Small intestine (tissue), 16 donors: ENCODE measurements at places on chromosomes 4 and X.

DNA sequence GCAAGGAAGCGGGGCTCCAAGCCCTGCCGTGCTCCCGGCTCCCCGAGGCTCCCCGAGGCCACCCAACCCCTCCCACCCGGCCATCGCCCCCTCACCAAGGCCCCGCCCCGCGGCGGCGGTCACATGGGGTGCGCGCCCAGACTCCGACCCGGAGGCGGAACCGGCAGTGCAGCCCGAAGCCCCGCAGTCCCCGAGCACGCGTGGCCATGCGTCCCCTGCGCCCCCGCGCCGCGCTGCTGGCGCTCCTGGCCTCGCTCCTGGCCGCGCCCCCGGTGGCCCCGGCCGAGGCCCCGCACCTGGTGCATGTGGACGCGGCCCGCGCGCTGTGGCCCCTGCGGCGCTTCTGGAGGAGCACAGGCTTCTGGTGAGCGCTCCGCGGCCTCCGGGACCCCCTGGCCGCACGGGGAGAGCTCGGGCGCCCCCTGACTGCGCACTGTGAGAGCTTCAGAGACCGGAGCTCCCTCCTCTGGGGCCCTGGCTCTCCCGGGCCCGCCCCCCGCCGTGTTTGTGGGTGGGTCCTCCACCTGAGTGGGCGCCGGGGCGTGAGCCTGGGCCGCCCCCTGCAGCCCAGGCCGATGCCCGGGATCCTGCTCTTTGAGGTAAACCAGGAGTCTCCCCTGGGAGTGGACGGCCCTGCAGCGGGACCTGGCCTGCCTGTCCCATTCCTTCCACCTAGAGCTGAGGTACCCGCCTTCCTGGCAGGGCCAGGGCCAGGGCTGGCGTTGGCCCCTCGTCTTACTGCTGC is at the start of gene IDUA:
Gene IDUA, plus strand, starts transcription at position 166 of the 745 bp plus-strand sequence. Its CDS starts 41 bp downstream, at position 207.
- DNase-seq, result peak; percentile 87

GRCh38 chr4:149102765-149103164 is 660.6 kb upstream of the NR3C2 start:
- DNase-seq, result no peak

DNA sequence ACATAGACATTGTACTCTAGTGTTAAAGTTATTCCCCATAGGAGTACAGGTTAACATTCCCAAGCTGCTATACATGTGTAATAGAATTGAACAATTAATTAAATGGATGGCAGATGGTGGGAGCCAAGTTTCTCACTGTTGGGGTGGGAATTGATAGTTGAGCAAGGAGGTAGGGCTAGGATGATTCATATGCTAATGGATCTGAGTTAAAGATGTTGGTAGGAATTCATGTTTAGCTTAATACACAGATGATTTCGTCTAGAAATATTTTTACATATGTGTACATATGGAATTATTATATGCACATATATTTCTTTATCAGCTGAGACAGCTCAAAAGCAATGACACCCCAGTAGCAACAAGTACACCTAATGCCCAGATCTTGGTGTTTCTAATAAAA is 26.1 kb upstream of the PAPSS1 start:
- no peak for DNase-seq

DNA sequence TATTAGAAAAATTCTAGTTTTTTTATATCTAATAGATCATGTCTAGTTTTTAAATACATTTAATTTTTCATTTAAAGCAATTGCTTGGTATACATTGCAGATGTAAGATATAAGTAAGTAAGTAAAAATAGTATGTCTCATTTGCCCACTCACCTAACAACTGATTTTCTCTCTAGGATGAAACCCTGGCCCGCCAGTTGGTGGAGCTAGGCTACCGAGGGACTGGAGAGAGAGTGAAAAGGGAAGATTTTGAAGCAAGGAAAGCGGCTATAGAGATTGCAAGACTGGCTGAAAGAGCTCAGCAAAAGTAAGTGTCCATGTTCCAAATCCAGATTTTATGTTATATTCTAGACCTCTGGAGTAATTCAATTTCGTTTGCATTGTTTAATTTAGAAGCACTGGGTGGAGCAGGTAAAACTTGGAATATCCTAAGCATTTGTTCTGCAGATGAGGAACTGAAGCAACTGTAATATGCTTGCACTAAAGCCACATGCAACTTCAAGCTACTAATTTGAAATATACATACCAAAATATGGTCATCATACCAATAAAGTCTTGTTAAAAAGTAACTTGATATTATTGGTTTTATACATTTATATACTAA is 27.1 kb downstream of the CFAP299 start:
- DNase-seq, result peak; percentile 62

DNA sequence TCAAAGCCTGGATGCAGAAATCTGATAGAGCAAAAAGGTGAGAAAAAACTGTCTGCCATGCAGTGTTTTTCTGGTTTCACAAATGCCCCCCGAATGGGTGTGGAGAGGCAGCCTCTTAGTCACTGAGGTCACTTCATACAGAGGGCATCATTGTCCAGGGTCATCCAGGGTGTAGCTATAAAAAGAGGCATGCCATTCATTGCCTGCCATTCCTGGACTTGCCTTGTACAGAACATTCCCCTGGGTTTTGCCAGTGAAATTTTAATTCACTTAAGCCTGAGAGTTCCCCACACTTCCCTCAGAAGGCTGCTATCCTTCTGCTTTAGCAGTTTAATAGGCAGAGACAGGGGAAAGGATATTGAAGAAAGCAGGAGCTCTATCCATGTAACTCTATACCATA is 230.3 kb downstream of the UNC5C start:
- no peak for DNase-seq
